Frontal cortex (tissue), 4 donors: ENCODE measurements at places on chromosomes 1 and 21. TPM values are rescaled to one million over a fixed set of nuclear protein-coding genes. Genes with fewer than 3 reads are reported as not detected.

Gene SPATC1L
- 4.9 TPM for total RNA-seq

Gene MRPL37
- 29.3 TPM for total RNA-seq

Gene SH2D2A
- 0.41 TPM for total RNA-seq

Gene C1QC
- 7.3 TPM for total RNA-seq

Gene CFAP74
- total RNA-seq, result 0.41 TPM

Gene LCE2B
- total RNA-seq, result not detected

Gene CHIA
- not detected for total RNA-seq

Gene PIGV
- 4.5 TPM for total RNA-seq

Gene PLA2G2D
- total RNA-seq, result not detected

Gene PEAR1
- total RNA-seq, result 0.41 TPM

GRCh38 chr1:147771226-147772125, 11.1 kb upstream of the GJA5 start:
- no peak for DNase-seq

- peak; percentile 63 for DNase-seq
Measured at GRCh38 chr1:179228783-179229213, 679 bp downstream of the ABL2 start.

DNA sequence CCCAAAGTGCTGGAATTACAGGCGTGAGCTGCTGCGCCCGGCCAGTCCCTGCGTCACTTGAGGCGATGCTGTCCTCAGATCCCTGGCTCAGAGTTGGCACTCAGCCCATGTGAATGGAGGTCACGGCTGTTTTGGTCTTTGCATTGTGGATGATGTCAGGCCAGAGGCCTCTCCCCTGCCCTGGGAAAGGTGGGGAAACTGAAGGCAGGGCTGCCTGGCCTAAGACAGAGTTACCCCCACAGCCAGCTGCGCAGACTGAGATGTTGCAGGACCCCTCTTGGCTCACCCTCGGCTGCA, 821 bp downstream of the MASP2 start:
- DNase-seq, result no peak

- no peak for DNase-seq
Measured at GRCh38 chr1:29520571-29521437, 284.5 kb downstream of the PTPRU start.

GRCh38 chr1:54709547-54710292, 5.9 kb upstream of the TTC4 start:
- no peak for DNase-seq

- DNase-seq, result no peak
Measured at GRCh38 chr1:152786077-152786476, at the start of gene LCE1E. Gene LCE1E, plus strand, starts transcription at chr1:152786257. Its CDS starts 1,043 bp downstream, at chr1:152787300.

GRCh38 chr1:114078116-114078515, 75.6 kb downstream of the SYT6 start:
- DNase-seq, result no peak

DNA sequence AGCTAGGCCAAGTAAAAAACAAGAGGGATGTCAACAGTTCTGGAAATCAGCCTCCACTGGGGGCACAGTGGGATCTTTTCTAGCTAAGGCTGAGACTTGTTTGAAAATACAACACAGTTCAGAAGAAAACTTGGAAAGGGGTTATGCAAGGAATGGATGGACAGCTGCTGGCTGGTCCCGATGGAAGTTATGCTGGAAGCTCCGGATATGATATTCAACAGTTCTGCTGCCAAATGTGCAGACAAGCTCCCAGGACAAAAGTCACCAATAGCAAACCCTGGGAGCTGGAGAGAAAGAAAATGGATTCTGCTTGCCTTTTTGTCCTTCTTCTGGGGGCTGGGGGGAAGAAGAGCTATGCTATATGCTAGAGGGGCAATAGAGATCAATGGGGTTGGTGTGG, 14.3 kb downstream of the LMX1A start:
- DNase-seq, result no peak

DNA sequence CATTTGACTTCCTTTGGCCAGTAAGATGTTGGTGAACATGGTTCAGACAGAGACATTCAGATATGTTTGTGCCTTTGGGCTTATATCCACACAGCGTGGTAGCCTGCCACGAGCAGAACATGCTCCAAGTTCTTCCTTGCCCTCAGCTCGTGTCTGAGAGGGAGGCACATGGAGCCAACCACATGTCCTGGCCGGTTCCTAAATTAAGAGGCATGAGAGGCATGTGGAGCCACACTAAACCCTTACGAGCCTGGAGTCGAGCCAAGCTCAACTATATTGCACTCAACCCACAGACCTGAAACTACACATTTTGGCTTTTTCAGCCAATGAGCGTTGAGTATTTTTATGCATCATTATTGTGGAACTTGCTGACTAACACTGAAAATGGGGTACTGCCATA, 133.7 kb upstream of the KCNK1 start:
- DNase-seq, result no peak

DNA sequence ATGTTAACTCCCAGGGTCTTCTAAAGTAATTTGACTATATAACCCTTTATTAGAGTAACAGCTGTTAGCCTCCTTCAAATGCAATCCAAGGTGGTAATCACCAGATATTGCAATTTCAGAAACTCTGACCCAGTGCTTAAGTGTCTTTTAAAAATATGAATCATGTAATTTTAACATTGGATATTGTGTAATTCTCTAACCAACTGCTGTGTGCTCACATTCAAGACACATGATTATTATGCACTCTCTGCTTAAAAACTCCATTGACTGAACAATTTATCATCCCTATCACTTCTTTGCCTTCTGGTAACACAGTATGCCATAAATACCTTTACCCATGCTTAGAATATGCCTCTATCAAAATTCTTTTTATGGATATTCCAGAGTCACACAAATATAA, 537.4 kb upstream of the RGS18 start:
- DNase-seq, result no peak

DNA sequence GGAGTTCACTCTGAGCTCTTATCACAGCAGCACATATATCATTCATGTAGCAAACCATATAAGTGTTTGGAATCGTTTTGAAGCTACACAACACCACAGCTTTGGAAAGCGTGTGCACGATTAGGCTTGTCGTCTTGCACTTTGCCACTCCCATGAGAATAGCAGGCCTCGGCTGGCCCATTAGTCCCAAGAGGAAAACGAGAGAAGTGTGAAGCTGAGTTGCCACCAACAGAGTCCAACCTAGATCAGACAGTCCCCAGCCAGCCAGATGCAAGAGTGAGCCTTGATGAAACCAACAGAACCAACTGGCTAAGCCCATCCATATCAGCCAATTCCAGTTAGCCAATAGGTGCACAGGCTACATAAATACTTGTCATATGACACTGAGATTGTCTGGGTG, 238.4 kb downstream of the C1orf94 start:
- no peak for DNase-seq

DNA sequence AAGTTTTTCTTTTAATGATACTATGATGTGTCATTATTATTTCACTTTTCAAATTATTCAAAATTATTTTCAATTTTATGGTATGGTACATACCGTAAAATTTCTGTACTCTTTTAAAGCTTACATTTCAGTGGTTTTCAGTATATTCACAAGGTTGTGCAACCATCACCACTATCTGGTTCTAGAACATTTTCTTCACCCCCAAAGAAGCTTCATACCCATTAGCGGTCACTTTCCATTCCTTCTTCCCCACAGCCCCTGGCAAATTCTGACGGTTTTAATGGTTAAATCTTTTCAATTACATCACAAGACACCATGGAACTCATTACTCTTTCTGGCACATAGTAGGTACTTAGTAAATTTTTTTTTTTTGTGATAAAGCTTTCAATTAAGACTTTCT, 22.8 kb upstream of the ATP5PO start:
- DNase-seq, result no peak

GRCh38 chr1:83701355-83701754, 297.6 kb downstream of the TTLL7 start:
- no peak for DNase-seq

DNA sequence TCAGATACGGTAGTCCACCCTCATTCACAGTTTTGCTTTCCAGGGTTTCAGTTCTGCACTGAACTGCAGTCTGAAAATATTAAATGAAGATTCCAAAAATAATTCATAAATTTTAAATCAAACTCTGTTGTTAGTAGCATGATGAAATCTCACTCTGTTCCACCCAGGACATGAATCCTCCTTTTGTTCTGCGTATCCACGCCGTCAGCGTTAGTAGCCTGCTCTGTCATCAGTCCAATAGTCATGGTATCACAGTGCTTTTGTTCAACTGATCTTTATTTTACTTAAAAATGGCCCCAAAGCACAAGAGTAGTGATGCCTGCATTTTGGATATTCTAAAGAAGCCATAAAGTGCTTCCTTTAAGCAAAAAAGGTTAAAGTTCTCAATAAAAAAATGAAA, 23.9 kb downstream of the CHD1L start:
- DNase-seq, result no peak

- DNase-seq, result no peak
Measured at GRCh38 chr1:104459886-104460285, 710.2 kb downstream of the AMY1C start.

GRCh38 chr1:232271991-232272589, 357.8 kb downstream of the SIPA1L2 start:
- no peak for DNase-seq

DNA sequence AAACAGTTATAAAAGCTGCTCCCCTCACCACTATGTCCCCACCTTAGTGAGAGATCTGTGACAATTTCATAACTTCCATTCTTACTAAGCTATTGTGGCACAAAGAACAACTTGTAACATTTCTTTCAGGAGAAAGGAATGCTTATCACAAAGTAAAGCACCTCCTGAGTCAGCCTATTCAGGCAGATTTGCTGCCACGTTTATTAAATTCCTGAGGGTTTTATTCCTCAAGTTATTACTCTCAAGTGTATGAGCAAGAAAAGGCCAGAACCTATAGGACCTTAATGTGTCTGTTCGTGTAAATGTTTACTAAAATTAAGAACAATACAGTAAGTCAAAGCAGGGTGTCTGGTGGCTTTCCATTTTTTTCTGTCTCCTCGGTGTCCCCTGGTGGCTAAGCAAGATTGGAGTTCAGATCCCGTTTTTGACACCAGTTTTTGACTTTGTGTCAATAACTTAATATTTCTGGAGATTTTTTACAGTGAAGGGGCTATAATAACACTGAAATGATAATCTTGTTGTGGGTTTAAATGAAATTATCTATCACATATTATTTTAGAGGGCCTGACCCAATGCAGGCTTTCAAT, 1539.6 kb downstream of the BRINP3 start:
- no peak for DNase-seq

- peak; percentile 70 for DNase-seq
Measured at GRCh38 chr1:31376375-31377134, 3.7 kb upstream of the FABP3 start.

DNA sequence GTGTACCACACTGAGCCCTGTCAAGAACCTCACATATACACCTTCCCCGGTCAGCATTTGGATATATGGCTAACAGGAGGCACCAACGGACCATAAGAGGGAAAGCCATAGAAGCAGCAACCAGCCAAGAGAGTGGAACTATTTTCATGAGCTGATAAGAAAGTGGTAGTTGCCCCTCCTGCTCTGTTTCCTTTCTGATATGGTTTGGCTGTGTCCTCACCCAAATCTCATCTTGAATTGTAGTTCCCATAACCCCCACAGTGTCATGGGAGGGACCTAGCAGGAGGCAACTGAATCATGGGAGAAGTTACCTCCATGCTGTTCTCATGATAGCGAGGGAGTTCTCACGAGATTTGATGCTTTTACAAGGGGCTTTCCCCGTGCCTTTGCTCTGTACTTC, 366.1 kb upstream of the DAB1 start:
- no peak for DNase-seq

DNA sequence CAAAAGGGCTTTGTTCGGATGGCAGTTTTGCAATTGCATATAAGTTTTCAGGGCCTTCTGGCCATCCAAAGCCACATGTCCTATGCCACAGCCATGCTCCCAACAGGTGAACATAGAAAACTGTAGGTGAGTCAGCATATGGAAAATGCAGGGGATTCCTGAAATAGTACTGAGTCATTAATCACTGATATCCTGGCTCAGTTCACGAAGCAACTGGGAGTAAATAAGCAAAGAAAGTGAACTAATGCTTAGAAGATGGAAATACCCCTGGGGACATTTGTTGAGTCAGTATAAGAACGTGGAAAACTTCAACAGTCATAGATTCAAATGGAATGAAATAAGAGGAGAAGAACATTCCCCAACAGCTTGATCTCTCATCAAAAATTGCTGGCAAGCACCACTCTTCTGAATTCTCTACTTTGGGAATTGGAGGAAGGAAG, 148.9 kb upstream of the RUNX1 start:
- DNase-seq, result no peak
